ENCODE measurements at places on chromosomes 12 and 14.

- DNase-seq = no peak
These were observed 48.2 kb upstream of the ATP2B1 start for GRCh38 chr12:89756585-89757398.

DNA sequence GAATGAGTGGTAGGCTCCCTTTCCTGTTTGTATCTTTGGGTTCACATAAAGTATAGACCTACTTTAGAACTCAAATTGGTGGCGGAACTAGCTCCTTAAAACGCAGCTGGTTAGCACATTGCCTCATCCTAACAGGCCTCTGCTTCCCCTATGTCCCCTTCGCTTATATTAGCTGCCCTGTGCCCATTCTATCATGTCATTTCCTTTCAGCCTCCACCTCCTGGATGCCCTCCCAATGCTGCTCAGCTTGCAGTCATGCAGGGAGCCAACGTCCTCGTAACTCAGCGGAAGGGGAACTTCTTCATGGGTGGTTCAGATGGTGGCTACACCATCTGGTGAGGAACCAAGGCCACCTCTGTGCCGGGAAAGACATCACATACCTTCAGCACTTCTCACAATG, 3.5 kb downstream of the DAZAP2 start:
- no peak for DNase-seq

GRCh38 chr14:102235275-102235897, 69.6 kb downstream of the MOK start:
- peak; percentile 74 for DNase-seq

DNA sequence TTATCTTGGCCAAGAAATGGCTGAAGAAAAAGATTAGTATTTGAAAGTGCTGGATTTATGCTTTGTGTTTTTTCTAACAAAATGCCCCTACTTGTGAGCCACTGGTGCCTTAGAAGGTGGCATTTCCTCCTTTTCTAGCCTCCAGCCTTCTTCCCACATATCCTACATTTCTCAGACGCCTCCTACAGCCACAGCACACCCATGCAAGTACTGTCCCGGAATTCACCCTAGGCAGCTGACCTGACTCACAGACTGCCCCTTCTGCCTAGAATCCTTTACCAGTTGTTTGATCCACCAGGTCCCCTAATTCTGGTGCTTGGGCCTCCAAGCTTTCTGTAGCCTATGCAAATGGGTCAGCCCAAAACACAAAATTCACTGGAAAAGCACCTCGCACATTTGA, 166.0 kb downstream of the FOXN3 start:
- peak; percentile 8 for DNase-seq

DNA sequence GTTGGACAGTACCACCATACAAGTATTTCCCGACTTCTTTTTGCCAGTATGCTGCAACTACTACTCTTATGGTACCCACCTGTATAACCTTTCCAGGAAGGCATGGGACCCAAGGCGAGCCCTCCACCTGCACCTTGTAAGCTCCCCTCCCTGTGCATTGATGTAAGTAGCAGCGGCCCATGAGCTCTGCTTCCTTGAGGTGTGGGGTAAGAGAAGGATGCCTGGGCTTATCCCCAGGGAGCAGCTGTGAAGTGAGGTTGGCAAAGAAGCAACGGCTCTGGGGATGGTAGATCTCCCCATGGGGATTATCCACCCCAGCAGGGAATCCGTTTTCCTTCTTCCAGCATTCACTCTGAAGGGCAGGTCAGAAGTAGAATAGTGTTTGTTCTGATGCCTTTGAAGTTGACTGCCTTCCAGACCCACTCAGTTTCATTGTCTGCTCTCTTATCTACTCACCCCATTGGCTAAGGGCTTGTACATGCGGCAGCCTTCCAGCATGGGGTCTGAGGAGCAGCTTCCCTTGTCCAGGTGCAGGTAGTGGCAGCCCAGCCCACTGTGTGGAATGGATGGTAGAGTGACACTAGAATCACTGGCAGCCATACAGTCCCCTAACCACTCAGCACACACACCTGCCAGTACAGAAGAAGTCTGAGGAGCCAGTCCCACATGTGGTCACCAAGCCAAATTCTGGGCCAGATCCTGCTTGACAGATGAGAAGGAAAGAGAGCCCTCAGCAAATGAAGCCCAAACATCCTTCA, 3.4 kb downstream of the CIROP start:
- DNase-seq = no peak

DNA sequence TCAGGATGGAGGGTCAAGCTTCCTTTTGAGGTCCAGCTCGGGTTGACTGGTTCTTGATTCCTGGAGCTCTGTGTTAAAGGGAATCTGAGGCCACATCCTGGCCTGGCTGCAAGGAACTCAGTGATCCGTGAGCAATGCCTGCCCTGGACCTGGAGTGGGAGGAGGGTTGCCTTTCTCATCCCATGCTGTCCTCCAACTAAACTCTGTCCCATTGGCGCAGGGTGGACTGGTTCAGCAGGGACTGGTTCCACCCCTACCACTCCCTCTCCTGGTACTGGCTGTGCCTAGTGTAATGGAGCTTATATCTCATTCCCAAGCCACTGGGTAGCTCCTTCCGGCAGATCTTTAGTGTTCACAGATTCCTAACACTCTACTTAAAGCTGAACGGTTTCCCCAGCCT, 3.9 kb upstream of the CMKLR1 start:
- DNase-seq = no peak

DNA sequence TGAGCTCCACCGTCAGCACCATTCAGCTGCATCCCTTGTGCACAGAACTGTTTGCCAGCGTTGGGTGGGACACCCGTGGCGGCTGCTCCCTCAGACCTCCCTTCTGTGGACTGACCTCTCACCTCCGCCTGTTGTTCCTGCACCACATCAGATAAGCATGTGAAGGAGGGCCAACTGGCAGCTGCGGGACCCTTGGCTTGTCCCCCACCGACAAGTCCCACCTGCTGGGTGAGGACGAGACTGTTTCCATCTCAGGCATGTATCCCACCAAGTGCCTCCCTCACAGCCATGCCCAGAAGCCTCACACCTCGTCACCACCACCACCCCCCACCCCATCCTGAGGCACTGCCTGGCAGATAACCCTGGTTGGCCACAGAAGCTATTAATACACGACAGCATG, 18.6 kb upstream of the TEAD4 start:
- no peak for DNase-seq

GRCh38 chr14:106372870-106373652, 846.7 kb downstream of the TMEM121 start:
- no peak for DNase-seq

DNA sequence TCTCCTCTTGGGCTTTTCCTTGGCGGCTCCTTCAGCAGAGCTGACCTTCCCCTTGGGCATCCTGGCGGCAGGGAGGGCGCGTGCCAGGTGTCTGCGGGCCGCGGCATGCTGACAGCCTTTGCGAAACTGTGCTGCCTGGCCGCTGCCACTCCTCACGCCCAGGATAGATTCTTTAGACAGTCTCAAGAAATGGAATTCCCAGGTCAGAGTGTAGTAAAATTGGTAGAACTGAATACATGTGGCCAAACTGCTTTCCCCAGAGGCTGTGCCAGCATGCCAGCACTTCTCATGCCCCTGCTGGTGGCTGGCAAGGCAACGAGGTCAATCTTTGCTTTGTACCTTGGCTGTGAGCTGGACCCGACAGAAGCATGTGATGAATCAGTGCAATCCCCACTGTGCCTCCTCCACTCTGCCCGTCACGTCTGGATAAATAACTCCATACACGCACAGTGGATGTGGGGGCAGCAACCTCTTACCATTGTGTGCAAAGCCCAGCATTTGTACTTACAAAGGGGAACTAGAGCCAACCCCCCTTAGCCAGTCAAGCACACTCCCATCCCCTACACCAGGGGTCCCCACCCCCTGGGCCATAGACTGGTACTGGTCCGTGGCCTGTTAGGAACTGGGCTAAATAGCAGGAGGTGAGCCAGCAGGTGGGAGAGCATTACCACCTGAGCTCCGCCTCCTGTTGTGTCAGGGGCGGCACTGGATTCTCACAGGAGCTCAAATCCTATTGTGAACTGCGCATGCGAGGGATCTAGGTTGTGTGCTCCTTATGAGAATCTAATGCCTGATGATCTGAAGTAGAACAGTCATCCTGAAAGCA, 90.9 kb downstream of the ACTN1 start:
- no peak for DNase-seq

- DNase-seq = no peak
These were observed 12.6 kb downstream of the RASSF9 start for GRCh38 chr12:85823436-85824180.

DNA sequence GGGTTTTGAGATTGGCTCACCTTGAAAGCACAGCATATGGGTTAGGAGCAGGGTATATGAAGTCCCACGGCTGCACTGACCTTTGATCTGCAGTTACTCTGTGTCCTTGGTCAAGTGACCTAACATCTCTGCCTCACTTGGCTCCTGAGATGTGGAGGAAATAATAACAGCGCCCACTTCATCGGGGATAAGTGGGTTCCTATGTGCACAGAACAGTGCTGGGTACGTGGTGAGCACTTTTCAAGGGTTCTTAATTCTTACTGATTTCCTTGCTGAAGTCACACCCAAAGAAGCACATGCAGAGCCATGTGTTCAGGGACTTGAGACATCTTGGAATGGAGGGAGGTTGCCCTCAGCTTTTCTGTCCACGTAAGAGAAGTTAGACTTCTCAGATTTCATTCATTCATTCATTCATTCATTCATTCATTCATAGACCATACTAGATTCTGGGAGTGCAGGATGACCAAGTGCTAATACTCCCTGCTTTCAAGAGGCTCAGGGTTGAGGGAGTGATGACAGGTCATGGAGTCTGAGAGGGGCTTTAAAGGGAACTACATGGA, 39.4 kb downstream of the ADGRD1 start:
- DNase-seq = no peak

GRCh38 chr14:76235628-76236027, 83.9 kb downstream of the GPATCH2L start:
- DNase-seq = no peak

DNA sequence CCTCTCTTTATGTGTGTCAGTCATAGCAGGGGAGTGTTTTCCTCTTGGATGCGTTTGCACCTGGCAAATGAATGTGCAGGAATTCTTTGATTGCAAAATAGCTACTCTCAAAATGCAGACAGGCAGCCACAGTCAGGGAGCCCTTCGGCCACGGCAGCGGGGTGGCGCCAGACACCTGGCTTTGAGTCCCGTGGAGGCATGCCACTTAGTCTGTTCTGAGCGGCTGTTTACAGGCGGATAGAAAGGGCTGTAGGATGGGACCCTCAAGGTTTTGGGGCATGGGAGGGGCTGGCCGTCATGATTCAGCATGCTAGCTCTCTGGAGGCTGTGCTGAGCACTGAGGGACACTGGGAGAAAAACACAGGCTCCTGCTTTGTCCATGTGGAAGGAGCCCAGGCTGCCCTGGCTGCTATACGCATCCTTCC, 117.1 kb downstream of the SLC25A47 start:
- peak; percentile 79 for DNase-seq

DNA sequence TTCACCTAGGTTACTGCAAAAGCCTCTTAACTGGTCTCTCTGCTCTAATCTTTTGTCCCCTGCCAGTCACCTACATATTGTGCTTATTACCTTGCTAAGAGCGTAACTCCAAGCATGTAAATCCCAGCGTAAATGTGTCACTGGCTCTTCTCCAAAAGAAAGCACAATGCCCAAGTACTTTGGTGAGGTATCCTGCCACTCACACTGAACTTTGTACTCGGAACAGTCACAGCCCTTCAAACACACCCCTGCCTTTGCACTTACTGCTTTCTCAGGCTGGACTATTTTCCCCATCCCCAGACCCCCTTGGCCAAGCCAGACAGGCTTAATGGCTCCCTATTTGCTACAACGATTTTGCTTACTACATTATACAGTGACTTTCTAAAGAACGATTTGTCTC, 31.7 kb downstream of the GALNT4 start:
- no peak for DNase-seq
